ENCODE measurements at places on chromosomes 6 and 20.
A peak's percentile ranks its signal among the peaks of the same experiment; 100 is the strongest.

- DNase-seq = peak; percentile 14
These were observed 511.2 kb upstream of the JARID2 start for GRCh38 chr6:14734416-14735340.

GRCh38 chr20:58293453-58293852, 16.1 kb upstream of the RAB22A start:
- DNase-seq = no peak

DNA sequence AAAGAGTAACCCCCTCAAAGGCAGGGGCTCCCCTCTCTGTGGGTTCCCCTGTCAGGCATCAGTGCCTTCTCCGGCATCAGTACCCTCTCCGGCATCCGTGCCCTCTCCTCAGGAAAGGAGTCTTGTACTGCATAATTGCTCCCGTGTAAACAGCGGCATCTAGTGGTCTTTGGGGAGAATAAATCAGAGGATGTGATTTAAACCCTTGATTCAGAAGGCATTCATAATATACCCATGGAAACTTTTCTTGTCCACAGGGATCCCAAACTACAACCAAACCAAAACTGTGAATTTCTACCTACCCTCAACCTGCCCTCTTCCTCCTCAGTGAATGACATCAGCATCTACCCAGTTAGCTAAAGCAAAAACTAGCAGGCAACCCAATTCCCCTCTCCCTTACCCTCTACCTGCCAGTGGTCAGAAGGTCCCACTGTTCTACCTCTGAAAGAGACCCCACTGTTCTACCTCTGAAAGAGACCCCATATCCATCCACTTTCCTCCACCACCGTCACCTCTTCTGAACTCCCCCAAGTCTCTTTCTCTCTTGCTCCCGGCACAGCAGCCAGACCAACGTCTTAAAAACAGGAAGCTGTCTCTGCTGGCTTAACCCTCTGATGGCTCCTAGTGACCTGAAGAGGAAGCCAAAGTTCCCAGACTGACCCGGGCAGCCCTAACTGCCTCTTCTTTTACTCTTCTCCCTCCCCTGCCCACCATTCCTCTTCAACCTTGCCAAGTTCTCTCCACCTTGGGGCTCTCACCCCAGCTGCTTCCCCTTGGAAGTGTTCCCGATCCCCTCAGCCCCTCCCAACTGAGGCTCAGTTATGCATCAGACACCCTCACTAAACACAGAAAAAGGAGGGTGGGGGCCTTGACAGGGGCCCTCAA, 27.2 kb downstream of the UBE2V1 start:
- peak; percentile 55 for DNase-seq

DNA sequence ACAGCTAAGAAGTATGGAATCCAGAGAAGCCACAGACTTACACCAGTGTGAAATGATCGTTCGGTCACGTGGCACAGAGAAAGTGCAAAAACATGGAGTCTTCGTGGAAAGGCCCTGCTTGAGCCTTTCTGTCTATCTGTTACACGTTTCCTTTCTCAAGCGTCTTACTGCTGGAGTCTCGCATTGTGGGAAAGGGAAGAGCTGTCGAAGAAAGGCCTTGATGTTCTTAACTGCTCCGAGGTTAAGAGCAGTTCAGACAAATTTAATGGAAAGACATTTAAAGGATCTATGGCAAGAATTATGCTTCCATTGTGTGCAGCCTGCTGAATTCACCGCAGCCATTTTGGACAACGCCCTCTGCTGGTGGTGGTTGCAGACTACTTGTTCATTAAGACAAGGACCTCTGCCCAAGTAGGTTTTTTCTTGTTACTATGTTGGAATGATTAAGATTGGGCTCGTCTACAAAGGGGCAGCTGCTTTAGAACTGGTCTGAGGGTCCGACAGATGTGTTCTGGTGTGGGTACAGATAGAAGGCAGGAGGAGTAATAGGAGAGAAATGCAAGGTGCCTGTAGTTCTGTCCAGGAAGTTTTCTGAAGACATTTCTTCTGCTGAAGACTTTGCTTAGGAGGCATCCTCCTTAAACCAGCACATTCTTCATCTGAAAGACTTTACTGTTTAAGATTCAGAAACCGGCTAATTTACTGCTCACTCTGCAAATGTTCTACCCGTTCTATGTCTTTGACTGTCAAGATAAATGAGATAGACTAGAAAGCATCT, 24.7 kb upstream of the CCN6 start:
- DNase-seq = peak; percentile 32

- no peak for DNase-seq
These were observed 86.2 kb downstream of the SPTLC3 start for GRCh38 chr20:13094976-13095375.

DNA sequence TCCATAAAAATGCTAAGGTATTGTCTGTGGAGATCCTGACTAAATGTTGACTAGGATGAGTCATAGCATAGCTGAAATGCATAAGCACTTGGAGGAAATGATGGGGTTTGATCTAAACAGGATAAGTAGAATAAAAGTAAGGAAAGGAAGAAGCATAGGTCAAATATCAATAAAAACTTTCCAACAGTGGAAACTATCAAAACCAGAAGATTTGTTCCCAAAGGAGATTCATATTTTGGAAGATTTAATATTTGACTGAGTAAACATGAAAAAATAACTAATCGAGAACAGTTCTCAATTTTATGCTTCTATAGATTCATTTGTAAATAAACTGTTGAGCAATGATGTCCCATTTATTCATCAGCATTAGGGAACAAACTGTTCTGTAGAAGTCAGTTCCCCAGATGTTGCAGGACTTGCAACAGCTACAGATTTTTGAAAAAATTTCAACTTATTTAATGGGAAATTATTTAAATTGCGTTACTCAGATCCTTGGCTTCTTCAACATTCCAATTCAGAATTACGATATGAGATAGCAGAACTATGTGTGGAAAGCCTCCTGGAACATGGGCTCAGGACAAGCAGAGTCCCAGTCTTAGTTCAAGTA, 133.7 kb upstream of the TBX18 start:
- DNase-seq = no peak

All from GM19239 (cell line).